IPS DF 6.9 (cell line): ENCODE measurements at places on chromosomes 1 and 21.
A peak's percentile ranks its signal among the peaks of the same experiment; 100 is the strongest.

GRCh38 chr1:182917378-182917777 is 35.6 kb downstream of the SHCBP1L start:
- no peak for DNase-seq

DNA sequence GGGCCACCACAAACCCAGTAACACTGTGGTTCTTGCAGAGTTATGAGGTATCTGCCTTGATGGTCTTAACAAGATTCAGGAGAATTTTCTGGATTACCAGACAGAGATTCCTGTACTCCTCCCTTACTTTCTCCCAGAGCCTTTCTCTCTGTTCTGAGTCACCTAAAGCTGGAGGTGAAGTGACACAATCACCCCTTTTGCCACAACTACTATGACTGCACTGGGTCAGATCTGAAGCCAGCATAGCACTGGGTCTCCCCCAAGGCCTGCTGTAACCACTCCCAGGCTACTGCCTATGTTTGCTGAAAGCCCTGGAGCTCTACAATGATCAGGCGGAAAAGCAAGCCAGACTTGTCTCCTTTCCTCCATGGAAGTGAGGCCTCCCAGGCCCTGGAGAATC is 156.7 kb upstream of the NEGR1 start:
- DNase-seq = no peak

- DNase-seq = no peak
These were observed 7.1 kb downstream of the ZC3H12A start for GRCh38 chr1:37481289-37482003.

GRCh38 chr1:7995437-7995836 is 30.7 kb downstream of the ERRFI1 start:
- no peak for DNase-seq

DNA sequence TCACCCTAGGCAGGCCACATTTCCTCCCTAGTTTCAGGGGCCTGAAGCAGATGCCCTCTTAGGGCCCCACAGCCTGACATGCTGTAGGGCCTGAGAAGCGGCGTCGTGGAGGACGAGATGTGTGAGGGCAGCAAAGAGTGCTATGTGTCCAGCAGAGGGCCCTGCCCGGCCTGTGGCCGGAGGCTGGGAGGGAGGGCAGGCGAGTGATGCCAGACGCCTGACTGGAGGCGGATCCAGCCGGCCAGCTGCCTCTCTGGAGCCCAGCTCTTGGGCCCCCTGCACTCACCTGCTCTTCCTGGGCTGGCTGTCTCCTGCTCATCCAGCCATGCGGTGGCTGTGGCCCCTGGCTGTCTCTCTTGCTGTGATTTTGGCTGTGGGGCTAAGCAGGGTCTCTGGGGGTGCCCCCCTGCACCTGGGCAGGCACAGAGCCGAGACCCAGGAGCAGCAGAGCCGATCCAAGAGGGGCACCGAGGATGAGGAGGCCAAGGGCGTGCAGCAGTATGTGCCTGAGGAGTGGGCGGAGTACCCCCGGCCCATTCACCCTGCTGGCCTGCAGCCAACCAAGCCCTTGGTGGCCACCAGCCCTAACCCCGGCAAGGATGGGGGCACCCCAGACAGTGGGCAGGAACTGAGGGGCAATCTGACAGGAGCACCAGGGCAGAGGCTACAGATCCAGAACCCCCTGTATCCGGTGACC is at the start of gene GPR37L1:
Gene GPR37L1 (plus strand): TSS at position 279 of the 697 bp plus-strand sequence. CDS start 47 bp downstream, at position 326.
- peak; percentile 47 for DNase-seq

DNA sequence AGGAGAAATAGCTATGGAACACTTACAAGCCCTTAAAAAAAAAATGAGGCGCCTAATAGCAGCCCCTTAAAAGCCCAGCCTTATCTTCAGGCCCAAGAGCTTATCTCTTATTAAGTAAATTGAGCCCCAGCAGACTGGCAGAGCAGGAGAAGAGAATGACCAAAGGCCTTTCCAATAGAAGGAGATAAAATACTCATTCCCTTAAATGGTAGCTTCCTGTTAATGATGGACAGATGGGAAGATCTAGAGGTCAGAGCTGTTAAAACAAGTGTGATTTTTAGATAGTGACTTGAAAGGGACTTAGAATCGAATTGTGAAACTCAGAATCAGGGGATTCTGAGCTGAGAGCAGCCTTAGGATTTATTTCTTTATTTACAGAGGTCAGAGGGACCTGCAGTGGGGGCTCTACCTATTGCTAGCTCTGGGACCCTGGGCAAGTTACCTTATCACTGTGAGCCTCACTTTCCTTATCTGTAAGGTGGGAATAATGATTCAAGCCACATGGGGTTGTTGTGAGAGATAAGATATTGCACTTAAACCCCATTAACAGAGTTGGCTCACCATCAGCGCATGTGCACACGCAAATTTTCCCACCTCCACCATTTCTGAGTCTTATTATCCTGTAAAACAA is 101.3 kb upstream of the C8B start:
- DNase-seq = no peak

GRCh38 chr1:59242370-59242769 is 54.5 kb upstream of the FGGY start:
- no peak for DNase-seq

DNA sequence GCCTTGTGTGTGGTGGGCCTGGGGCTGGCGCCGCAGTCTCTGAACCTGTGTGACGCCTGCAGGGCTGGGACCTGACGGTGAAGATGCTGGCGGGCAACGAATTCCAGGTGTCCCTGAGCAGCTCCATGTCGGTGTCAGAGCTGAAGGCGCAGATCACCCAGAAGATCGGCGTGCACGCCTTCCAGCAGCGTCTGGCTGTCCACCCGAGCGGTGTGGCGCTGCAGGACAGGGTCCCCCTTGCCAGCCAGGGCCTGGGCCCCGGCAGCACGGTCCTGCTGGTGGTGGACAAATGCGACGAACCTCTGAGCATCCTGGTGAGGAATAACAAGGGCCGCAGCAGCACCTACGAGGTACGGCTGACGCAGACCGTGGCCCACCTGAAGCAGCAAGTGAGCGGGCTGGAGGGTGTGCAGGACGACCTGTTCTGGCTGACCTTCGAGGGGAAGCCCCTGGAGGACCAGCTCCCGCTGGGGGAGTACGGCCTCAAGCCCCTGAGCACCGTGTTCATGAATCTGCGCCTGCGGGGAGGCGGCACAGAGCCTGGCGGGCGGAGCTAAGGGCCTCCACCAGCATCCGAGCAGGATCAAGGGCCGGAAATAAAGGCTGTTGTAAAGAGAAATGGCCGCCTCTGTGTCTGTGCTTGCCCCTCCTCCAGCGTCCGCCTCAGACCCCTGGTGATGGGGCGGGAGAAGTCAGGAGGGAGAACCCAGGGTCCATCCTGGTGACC is 788 bp downstream of the ISG15 start:
- DNase-seq = no peak

DNA sequence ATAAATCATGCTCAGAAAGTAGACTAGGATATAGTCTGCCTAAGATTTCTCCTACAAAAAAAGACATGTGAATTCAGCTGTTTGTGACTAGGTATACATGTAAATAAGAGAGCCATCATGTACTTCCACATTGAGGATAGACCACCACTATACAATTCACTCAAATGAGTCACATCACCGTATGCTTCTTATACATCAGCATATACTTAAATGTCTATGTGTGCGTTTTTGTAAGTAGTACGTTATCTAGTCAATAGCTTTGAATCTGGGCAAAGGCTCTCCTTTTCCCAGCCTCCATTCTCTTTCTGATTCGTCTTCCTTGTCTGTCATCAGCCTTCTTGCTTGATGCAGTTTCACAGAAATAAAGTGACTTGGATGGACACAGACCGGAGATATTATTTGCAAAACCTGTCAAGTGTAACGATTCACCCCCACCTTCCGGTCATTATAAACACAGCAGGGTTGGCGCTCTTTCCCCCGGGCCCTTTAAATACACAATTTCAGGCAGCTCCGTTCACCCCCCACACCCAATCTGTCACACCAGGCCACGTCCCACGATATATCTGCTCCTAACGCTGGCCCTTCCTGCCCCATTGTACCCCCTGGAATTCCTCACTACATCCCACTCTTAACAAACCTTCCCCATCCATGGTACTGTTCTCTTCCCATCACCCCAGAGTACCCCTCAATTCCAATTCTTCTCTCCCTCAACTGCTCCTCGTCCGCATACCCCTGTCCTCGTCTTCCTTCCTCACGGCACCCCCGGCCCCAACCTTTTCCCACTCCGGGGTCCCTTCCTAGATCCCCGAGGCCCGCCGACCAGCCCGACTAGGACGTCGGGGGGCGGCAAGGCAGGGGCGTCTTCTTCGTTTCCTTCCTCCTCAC is 636 bp downstream of the VAMP4 start:
- DNase-seq = no peak

GRCh38 chr1:970242-970972 is 4.1 kb downstream of the PLEKHN1 start:
- no peak for DNase-seq

DNA sequence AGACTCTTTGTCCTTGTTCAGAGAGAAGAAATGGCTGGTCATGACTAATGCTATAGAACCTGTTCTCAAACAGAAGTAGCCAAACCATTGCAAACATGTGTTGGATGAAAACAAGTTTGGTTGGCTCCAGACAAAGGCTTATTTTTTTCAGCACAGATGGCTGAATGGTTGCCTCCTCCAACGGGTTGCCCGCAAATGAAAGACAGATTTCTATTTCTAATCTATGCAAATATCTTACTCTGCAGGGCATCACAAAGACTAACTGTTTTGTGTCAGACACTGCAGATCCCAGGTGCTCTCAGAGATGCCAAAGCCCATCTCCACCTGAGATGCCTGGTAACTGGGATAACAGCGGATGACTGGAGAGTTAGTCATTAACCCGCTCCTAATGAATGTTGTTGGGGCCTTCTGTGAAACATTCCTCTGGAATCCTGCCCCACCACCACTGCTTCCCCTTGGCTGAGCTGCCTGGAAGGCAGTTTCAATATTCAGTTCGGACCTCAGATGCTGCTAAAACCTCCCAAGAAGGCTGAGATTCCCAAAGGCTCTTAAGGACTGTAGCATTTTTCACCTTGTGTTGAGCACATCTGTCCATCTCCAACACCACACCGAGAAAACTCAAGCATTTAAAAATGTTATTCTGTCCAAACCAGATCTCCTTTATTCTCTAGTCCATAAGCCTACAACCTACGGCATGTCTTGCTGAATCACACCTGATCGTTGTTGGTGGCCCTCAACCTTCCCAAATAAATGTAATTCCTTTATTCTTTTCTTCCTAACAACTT is 104.4 kb downstream of the PTPN14 start:
- peak; percentile 82 for DNase-seq

DNA sequence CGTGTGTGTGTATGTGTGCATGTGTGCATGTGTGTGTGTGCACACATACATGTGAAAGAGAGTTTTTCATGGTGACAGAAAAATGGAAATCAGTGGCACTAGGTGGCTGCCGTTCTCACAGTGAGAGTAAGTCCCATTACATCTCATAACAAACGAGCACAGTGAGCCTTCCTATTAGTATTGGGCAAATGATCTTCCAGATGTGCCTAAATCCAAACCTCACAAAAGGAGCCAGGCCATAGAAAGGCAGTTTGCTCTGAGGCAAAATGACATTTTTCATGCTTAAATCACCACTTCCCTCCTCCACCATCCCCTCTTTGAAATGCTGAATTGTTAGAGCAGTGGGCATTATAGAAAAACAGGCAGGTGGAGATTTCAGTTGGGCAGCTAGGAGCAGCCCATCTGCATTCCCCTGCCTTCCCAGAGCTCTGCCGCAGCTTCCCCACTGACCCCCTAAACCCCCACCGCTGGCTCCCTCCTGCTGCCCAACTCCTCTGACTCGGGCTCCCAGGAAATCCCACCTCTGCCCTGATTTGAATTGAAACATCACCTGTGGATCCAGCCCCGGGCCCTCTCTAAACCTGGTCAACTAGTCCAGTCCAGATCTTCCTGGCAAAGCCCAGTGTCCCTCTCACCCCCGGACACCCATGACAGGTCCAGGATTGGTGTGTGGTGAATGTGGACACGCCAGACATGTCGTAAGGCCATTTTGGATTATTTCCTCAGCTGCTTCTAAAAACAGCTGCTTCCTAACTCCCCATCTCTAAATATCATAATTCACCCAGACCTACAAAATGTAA is 190.5 kb downstream of the SEC16B start:
- no peak for DNase-seq

- no peak for DNase-seq
These were observed 2.6 kb upstream of the TOR3A start for GRCh38 chr1:179079113-179079761.

DNA sequence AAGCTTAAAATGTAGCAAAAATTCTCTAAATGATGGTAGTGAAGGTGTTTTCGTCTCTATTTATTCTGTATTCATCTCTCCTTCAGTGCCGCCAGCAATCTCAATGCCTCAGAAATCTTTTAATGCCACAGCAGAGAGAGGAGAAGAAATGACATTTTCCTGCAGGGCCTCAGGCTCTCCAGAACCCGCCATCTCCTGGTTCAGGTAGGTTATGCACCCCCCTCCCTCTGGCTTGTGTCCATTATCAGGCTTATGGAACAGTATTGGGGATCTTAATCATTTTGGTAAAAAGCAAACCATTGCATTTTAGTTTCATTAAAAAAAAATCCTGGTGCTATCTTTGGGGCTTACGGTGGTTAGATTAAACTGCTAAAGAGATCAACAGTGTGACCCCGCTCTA is 326.1 kb downstream of the NCAM2 start:
- DNase-seq = no peak

DNA sequence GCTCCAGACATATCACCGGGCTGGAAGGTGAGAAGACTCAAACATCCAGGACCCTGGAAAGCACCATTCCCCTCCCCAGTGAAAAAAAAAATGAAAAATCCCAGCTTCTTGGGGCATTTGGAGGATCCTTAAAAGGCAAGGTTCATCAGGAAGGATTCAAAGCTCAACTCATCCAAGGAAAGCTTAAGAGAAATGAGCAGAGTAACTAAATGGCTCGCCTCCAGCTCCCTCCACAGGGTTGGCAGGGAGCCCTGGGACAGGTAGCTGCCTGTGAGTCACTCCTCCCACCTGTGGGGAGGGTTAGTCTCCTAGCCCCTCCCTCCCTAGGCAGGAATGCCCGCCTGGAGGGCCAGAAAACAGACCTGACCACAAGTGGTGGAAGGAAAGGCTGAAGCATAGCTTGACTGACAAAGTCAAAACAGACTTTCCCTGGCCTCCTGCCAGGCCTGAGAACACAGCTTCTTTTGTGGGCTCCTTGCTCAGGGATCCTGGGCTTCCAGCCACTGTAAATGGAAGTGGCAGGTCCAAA is 712 bp upstream of the LAMB3 start:
- DNase-seq = no peak

GRCh38 chr1:236673289-236673919 is 12.9 kb upstream of the ACTN2 start:
- no peak for DNase-seq

DNA sequence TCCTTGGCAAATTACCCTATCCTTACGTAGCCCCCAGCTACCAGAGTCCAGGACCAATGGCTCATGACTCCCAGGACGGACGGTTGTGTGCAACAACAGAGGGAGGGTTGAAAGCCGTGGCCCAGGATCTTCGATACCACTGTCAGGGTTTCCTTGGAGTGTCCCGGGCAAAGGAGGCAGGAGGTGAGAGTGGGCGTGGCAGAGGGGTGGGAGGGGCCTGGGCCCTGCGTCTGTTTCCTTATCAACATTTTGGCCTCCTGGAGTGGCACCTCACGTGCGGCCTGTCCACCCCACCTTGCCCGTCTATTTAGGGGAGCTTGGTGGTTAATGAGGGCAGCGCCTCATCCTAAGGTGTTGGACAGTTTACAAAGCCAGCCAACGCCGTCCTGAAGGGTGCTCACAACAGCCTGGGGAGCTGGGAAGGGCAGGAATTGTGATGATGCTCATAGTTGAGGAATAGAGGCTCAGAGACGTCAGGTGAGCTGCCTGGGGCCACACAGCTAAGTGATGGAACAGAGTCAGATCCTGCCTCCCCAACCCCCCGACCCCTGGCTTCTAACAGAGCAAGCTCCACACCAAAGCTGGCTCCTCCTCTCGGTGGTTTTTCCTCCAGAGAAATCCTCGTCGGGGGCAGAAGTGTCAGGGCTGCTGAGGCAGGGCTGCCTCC is 17.4 kb upstream of the ARHGEF10L start:
- no peak for DNase-seq

- no peak for DNase-seq
These were observed 3.1 kb downstream of the ETV3 start for GRCh38 chr1:157135070-157135469.
